T-cell (primary cell): ENCODE measurements at places on chromosomes 11 and 22.

DNA sequence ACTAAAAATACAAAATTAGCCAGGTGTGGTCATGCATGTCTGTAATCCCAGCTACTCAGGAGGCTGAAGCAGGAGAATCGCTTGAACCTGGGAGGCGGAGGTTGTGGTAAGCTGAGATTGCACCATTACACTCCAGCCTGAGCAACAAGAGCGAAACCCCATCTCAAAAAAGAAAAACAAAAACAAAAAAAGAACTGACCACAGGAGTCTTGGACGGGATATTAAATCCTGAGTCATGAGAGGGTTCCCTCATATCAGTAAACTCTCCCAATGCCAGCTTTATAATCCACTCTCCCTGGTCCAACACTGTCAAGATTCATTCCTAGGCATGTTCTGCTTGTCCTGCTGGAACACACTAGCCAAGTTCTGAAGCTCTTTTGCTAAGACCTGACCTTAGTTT, 61.5 kb upstream of the EP300 start:
- H3K4me3 ChIP-seq = no peak overlapping the region
- no peaks in the 10 kb centered on the region for H3K36me3 ChIP-seq
- H3K27ac ChIP-seq = no peak overlapping the region
- no peaks in the 10 kb centered on the region for H3K27me3 ChIP-seq
- no peak for DNase-seq
- no peaks in the 10 kb centered on the region for H3K4me1 ChIP-seq

DNA sequence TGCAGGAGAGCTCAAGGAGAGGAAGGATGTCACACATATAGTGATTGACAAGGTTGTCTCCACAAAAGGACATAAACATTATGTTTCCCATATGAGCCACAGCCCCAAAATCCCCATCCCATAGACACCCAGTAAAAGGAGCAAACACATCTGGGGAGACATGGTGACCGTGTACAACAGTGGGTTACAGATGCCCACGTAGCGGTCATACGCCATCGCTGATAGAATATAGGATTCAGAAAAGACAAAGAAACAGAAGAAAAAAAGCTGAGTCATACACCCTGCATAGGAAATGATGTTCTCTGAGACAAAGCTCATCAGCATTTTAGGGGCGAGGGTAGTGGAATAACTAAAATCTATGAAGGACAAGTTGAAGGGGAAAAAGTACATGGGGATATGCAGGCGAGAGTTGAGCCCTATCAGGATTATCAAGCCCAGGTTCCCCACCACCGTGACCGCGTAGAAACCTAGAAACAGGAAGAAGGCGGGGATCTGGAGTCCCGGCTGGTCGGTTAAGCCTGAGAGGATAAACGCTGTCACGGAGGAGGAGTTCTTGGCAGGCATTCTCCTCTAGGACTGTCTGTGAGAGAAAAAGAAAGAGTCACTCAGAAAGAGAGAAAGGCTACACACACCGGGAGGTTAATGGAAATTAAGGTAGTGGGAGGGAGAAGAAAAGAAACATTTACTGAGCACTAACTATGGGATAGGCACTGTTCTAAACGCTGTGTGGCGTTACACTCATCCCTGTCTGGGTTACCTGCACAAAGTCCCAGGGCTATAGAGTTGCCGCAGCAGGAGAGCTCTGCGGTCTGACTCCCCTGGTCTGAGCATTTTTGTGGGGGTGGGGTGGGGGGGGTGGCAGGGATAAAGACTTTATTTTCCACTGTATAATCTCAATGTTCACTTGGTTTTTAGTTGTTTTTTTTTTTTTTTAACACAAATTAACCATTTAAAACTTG, 36.1 kb upstream of the OR8B8 start:
- H3K36me3 ChIP-seq = no peaks in the 10 kb centered on the region
- H3K4me3 ChIP-seq = peak overlapping the region; percentile 12
- H3K27me3 ChIP-seq = no peaks in the 10 kb centered on the region
- no peak overlapping the region for H3K27ac ChIP-seq
- no peaks in the 10 kb centered on the region for H3K4me1 ChIP-seq

GRCh38 chr11:80816966-80817365, 1376.1 kb upstream of the TENM4 start:
- H3K36me3 ChIP-seq = no peaks in the 10 kb centered on the region
- no peaks in the 10 kb centered on the region for H3K27me3 ChIP-seq
- H3K27ac ChIP-seq = no peak overlapping the region
- no peak for DNase-seq
- H3K4me3 ChIP-seq = no peak overlapping the region

- no peak for DNase-seq
- no peak overlapping the region for H3K4me3 ChIP-seq
- no peak overlapping the region for H3K27ac ChIP-seq
- no peaks in the 10 kb centered on the region for H3K4me1 ChIP-seq
- no peaks in the 10 kb centered on the region for H3K27me3 ChIP-seq
- H3K36me3 ChIP-seq = no peaks in the 10 kb centered on the region
Observed at GRCh38 chr11:109043315-109043714, 378.4 kb downstream of the DDX10 start.

- H3K4me3 ChIP-seq = no peak overlapping the region
- H3K27ac ChIP-seq = no peak overlapping the region
- H3K27me3 ChIP-seq = no peaks in the 10 kb centered on the region
- DNase-seq = no peak
- H3K4me1 ChIP-seq = no peaks in the 10 kb centered on the region
Observed at GRCh38 chr11:113090716-113091480, 129.7 kb downstream of the NCAM1 start.

- peaks cover 37% of the 10 kb centered on the region for H3K36me3 ChIP-seq
- no peak overlapping the region for H3K4me3 ChIP-seq
- H3K27ac ChIP-seq = no peak overlapping the region
- no peak for DNase-seq
- H3K4me1 ChIP-seq = no peaks in the 10 kb centered on the region
Observed at GRCh38 chr11:73907191-73907590, 30.4 kb downstream of the PAAF1 start.
